ENCODE measurements at places on chromosomes 6 and 20.

GRCh38 chr6:146990284-146990683 lies 213.9 kb upstream of the STXBP5 start:
- DNase-seq = no peak

GRCh38 chr6:83594941-83595340 lies 82.6 kb downstream of the PRSS35 start:
- no peak for DNase-seq

DNA sequence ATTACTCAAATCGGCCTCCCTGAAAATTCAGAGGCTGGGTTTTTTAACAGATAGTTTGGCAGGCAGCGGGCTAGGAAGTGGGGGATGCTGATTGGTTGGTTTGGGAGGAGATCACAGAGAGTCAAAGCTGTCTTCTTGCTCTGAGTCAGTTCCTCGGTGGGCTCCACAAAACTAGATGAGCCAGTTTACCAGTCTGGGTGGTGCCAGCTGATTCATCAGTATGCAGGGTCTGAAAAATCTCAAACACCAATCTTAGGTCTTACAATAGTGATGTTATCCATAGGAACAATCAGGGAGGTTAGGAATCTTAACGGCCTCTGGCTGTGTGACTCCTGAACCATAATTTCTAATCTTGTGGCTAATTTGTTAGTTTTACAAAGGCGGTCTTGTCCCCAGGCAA lies 190.7 kb downstream of the C6orf118 start:
- no peak for DNase-seq

DNA sequence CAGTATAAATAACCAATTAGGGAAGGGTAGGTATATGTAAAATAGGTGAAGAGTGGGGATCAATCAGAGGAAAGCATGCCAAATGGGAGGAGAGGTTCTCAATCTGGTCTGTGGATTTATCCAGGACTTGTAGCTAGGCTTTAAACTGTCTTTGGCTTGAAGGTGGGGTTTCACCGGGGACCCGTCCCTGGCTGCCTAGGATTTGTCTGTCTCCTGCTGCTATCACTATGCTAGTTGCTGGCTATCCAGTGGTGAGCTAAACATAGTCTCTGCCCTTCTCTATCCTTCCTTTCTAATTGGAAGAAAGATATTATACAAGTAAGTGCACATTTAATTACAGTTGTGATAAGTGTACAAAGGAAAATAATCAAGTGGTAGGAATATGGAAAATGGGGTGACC lies 58.8 kb downstream of the DOP1A start:
- DNase-seq = no peak

- no peak for DNase-seq
These were observed 5.9 kb downstream of the RNASET2 start for GRCh38 chr6:166950443-166950821.

- DNase-seq = no peak
These were observed 84.9 kb upstream of the SIM1 start for GRCh38 chr6:100549406-100550167.

DNA sequence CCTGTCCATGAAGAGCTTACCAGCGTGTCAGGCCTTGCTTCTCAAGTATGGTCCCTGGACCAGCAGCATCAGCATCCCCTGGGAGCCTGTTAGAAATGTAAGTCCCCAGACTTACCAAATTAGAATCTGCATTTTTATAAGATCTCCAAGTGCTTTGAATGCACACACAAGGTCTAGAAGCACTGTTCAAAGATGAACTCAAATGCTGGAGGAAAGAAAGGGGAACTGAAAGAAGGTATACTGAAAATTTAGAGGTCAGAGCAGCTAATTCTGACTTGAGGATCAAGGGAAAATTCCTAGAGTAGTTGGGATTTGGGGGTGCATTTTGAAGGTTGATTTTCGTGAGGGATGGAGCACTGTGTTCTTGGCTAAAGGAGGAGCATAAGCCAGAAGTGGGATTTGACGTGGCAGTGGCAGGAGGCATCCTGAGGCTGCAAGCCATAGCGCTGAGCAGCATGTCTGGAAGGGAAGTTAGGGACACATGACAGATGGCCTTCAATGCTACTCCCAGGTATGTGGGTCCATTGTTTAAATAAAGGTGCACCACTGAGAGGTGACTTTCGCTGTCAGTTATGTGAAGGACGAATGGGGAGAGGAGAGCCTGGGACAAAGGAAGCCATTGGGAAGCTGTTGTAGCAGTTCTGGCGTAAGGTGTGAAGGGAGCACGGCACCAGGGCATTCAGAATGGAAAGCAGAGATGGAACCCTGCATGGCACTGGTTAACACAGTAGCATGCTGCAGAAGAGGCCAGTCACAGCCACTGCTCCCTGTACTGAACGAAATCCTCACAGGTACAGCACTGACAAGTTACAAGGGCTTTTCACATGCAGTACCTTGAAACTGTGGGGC lies 36.2 kb downstream of the ARMC2 start:
- no peak for DNase-seq

- no peak for DNase-seq
These were observed 200.3 kb downstream of the ANKRD60 start for GRCh38 chr20:58028123-58028522.

GRCh38 chr20:63322146-63322932 lies 29.4 kb downstream of the COL20A1 start:
- no peak for DNase-seq

- no peak for DNase-seq
These were observed 67.8 kb downstream of the TNFRSF21 start for GRCh38 chr6:47241742-47242482.

DNA sequence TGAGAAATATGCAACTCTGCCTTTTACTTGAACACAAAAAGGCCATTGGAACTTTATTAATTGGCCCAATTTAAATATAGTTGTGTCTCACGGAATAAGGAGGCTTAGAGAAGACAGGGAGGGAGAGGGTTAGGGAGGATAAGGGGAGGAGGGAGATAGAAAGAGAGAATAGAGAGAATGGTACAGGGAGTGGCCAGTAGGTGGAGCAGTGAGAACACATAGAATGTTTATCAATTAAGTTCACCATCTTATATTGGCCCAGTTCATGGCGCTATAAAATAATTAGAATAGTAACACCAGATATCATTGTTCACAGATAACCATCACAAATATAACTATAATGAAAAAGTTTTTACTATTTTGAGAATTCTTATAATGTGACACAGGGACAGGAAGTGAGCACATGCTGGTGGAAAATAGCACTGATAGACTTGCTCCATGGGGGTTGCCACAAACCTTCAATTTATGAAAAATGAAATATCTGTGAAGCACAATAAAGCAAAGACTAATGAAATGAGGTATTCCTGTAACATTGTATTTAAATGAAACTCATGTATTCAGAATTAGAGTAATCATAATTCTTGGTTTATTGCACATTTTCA lies 374.1 kb upstream of the MANEA start:
- no peak for DNase-seq

GRCh38 chr6:19013026-19013705 lies 626.0 kb downstream of the RNF144B start:
- no peak for DNase-seq

- no peak for DNase-seq
These were observed 16.7 kb upstream of the CLIC5 start for GRCh38 chr6:46032110-46032998.

GRCh38 chr6:166778776-166779175 lies 151.7 kb upstream of the RPS6KA2 start:
- no peak for DNase-seq

DNA sequence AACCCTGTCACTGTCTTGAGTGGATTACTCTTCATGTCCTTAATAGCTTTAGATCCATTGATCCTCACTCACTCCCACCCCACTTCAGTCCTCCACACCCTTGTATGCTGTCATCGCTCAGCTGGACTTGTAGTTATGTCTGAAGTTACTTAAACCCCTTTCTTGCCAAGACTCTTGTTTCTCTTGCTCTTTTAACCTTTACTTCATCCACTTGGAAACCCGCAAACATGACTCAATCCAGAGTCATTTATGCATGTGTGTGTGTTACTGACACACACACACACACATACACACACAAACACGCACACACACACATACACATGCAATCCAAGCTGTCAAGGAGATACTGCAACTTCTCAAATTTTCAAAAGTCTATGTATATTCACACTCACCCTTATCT lies 341.8 kb downstream of the SYNE1 start:
- DNase-seq = no peak

DNA sequence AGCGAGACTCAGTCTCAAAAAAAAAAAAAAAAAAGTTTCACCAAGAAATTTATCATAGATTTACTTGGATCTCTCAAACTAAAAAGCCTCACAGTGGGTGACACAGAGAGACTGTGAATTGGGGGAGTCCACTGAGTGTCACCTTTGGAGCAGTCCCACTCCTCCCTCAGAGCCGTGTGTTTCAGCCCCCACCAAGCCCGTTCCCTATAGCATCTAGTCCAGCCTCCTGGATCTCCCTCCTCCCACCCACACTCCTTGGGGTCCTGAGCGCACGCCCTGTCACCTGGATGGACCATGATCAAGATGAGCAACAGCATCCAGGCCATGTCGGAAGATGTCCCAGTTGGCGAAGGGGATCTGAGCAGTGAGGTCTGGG lies 422 bp downstream of the NCR3 start:
- DNase-seq = no peak

DNA sequence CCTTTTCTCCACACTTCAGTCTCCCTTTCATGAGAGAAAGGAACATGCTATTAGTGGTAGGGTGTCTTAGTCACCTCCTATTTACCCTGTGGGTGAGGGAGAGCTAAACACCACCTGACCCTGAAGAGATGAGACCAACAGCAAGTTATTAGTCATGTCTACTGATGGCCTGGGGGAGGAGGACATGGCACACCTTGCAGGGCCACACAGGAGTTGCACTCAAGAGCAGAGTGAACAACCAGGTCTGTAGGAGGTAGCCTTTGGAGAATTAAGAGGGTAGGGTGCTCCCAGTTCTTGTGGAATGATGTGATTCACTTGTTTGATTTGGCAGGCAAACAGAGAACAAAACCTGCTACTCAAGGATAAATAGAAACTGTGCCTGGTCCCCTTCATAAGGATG lies 82.7 kb upstream of the FABP7 start:
- no peak for DNase-seq

- no peak for DNase-seq
These were observed 66.4 kb downstream of the PLEKHG1 start for GRCh38 chr6:150666071-150666470.

DNA sequence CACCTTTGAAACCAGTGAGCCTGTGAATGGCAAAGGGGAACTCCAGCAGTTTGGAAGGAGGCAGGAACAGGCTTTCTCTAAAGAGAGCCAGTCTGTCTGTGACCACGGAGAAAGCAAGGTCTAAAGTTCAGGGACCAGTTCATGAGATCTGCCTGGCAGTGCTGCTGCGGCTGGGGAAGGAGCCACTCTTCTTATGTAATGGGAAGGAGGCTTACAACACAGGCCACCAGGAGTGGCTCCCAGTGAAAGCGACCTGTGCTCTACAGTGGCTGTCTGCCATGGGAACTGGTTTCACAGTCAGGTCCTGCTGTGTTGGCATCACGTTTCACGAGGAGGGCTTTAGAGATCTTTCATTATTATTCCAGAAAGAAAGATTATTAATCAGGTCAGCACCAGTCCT lies 291.9 kb upstream of the PRDM1 start:
- no peak for DNase-seq

DNA sequence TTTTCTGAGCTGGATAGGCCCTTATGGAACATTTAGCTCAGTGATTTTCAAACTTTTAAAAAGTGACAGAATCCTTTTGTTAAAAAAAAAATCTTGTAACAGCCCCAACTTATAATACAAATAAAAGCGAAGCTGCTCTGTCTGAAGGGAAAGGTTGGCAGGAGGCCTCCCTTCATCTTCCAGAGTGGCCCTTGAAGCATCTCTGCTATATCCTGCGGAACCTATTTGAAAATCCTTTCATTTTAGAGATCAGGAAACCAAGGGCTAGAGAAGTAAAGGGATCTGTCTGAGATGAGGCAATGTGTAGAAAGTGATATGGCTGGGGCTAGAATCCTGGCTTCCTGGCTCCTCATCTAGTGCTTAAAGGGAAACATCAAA lies 107.8 kb downstream of the UBE3D start:
- no peak for DNase-seq

GRCh38 chr6:26400626-26401025 lies 1.4 kb upstream of the BTN3A1 start:
- no peak for DNase-seq

- DNase-seq = no peak
These were observed 46.2 kb downstream of the TTI1 start for GRCh38 chr20:37986873-37987601.

DNA sequence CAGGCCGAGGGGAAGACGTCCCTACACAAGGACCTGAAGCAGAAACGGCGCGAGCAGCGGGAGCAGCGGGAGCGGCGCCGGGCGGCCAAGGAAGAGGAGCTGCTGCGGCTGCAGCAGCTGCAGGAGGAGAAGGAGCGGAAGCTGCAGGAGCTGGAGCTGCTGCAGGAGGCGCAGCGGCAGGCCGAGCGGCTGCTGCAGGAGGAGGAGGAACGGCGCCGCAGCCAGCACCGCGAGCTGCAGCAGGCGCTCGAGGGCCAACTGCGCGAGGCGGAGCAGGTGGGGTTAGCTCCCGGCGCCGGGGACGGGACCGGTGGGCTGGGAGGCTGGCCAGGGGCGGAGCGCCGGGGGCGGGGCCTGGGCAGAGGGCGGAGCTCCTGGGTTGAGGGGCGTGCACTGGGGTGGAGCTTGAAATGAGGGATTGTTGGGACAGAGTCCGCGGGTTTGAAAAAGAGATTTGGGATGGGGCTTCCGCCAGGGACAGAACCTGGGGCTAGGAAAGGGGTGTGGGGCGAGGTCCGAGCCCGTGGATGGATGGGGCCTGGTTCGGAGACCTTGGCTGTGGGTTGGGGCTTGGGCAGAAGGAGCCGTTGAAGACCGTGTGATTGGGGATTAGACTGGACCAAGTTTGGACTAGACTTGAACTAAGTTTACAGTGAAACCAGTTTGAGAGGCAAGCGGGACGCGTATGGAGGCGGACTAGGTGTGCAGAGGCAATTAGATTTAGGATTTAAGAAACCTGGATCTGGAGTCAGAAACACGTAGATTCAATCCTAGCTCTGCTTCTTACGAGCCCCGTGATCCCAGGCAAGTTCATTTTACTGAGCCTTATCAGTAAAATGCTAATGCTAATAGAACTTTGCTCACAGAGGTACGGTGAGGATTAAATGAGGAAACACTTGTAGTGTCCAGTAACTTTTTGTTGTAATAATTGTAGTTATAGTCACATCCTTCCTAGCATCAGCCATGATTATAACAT lies 20.9 kb downstream of the DEF6 start:
- DNase-seq = peak; percentile 92

- peak; percentile 85 for DNase-seq
These were observed 6.5 kb downstream of the BMP5 start for GRCh38 chr6:55868771-55869479.

- DNase-seq = no peak
These were observed 259.0 kb downstream of the FOXC1 start for GRCh38 chr6:1868561-1869261.

DNA sequence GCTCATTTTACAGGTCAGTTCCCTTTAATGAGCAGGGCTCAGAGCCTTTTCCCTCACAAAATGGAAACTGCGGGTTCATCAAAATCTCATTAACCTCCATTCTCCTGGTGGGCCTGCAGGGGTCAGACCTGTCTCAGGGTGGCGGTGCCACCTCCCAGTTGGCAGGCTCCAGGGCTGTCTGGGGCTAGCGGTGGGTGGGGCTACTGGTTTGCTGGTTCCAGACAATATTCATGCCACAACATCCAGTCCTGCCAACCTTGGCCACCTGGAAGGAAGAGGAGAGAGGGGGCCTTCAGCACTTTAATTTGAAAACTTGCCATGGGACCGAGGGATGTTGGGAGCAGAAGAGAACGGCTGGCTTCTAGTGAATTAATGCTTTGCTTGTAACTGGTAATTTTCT lies 41.9 kb upstream of the CTNNBL1 start:
- peak; percentile 42 for DNase-seq

- DNase-seq = no peak
These were observed 56.4 kb downstream of the RIPOR2 start for GRCh38 chr6:24879351-24879750.

All from COLO829 (cell line).